Lower lobe of right lung (tissue), 2 donors: ENCODE measurements at places on chromosomes 13 and 19.

- no peak for DNase-seq
Observed at GRCh38 chr19:52518646-52519045, 8.8 kb upstream of the ZNF808 start.

GRCh38 chr13:71488201-71488600 lies 378.8 kb downstream of the DACH1 start:
- DNase-seq, result no peak

- no peak for DNase-seq
Observed at GRCh38 chr13:32503727-32504126, 34.9 kb downstream of the N4BP2L2 start.

- DNase-seq, result no peak
Observed at GRCh38 chr19:17379221-17379631, 2.1 kb upstream of the PLVAP start.

GRCh38 chr19:31499281-31500196 lies 150.3 kb upstream of the TSHZ3 start:
- no peak for DNase-seq

DNA sequence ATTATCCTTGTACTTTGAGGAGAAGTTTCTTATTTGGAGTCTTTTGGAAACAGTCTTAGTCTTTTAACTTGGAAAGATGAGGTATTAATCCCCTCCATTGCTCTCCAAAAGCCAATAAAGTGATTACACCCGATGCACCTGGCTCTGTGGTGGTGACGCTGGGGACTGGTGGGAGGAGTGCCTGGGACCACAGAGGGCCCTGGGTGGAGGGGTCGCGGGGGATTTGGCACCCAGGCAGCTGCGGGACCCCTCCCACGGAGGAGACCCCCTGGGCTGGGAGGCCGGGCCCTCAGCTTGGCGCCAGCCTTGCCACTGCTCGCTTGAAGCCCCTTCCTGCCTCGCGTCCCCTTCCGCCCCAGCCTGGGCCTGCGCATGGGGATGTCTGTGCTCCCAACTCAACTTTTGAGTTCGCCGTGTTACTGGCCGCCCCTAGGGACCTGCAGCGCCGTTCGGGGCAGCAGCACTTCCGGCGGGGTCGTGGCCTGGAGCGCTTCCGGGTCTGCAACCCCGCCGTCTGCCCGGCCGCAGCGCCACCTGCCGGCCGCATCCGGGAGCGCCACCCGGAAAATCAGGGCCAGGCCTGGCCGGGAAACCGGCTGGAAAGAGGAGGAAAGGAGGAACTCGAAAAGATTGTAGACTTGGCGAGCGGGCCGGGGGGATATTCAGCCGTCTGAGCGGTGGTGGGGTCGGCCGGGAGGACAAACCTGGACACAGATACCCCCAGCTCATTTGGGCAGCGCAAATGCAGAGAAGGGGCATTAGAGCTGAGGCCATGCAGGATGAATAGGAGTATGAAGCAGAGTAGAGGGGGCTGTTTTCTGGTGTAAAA lies 8.4 kb downstream of the PEAK3 start:
- DNase-seq, result peak; percentile 84
